ENCODE measurements at places on chromosomes 7 and 10.

GRCh38 chr7:107044347-107045194, at the start of gene PRKAR2B:
Gene PRKAR2B (plus strand): TSS chr7:107044705. CDS start chr7:107044908, 203 bp downstream.
- peak; percentile 94 for DNase-seq

DNA sequence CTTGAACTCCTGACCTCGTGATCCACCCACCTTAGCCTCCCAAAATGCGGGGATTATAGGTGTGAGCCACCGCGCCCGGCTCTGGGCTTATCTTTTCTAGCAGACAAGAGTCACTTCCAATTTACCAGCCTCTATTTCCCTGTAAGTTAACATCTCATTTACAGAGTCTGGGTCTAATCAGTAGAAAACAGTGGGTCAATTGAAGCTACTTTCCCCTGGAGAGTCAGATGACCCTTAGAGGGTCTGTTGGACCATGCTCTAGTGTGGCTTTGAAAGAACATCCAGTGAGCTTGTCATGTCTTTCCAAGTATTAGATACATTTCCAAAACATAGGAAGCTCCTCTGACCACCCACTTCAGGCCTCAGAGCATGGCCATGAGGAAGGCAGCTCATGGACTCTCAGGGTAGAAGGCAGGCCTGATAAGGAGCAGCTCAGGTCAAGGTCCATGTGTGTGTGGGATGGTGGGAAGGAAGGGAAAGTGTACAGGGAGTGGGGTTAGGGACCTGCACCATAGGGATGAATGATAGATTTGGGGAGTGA, 27.6 kb upstream of the RBM20 start:
- DNase-seq, result no peak

GRCh38 chr7:7490003-7490402, 45.7 kb downstream of the COL28A1 start:
- DNase-seq, result no peak

DNA sequence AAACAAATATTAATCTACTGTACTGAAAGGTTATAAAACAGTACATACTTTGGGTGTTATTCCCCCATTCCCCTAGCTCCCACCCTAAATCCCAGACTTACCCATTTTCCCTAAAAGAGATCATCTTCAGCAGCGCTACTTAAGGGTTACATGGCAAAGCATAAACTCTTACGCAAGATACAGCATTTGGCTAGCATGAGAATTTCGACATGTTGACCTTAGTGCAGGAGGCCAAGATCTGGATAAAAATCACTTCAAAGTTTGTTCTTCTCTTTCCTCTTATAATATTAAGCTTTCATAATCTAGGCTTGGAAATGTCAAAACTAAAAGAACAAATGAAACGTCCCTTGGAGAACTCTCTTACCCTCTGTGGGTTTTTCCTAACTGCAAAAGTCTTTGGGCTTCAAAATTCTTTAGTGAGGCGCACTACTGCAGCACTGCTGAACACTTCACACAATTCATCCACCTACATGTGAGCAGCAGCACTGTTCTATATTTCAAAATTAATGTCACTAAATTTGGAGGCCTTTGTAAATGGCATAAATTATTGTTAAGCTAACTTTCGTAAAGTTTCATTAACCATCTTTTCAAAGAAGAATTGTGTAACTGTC, 59.5 kb upstream of the PDLIM1 start:
- peak; percentile 44 for DNase-seq

DNA sequence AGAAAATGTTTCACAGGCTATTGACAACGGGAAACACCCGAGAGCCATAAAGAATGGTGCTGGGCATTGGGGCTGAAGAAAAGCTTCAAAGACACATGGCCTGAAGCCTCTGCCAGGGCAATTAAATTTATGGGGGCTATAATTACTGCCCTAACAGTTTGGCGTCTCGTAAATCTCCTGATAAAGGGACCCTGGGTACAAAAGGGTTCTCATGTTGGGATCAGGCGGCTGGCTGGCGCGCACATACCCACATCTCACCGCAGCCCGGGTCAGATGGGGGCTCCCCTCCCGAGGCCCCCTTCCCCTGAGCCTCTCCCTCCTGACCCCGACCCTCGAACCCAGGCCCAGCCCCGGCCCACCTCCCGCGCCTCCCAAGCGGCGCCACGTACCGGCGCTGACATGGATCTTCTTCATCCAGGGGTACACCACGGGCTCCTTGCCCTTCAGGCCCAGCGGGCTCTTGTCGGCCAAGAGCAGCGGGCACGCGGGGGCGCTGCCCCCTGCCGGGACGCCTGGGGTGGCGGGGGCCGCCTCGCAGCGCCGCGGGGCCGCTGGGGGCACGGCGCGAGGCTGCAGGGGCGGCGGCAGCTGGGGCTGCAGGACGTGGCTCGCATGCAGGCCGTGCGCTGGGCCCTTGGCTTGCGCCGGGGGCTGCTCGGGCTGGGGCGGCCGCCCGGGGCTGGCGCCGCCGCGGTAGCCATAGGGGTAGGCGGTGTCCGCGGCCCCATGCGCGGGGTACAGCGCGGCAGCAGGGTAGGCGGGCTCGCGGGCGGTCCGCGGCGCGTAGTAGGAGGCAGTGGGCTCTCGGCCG, 623 bp downstream of the HOXA4 start:
- DNase-seq, result peak; percentile 77

- no peak for DNase-seq
These were observed 98.1 kb downstream of the MYOF start for GRCh38 chr10:93384006-93384405.
